T-helper 1 cell (primary cell): ENCODE measurements at places on chromosomes 3 and 15.

- DNase-seq: no peak
Measured at GRCh38 chr3:147371771-147372340, 34.5 kb downstream of the ZIC4 start.

DNA sequence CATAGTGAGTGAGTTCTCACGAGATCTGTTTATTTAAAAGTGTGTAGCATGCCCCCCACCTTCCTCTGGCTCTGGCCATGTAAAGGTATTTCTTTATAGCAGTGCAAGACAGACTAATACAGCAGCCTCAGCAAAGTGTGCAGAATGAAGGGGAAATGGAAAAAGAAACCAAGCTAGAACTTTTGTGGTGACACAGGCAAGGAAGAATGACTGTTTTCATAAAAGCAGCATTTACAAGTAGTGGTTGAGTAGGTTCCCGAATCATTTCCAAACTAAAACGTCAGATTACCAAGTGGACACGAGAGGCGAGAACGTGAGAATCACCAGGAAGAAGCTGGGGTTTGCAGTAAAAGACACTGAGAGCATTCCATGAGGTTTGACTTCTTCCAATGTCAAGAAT, 100.2 kb upstream of the AKAP13 start:
- no peak for DNase-seq

DNA sequence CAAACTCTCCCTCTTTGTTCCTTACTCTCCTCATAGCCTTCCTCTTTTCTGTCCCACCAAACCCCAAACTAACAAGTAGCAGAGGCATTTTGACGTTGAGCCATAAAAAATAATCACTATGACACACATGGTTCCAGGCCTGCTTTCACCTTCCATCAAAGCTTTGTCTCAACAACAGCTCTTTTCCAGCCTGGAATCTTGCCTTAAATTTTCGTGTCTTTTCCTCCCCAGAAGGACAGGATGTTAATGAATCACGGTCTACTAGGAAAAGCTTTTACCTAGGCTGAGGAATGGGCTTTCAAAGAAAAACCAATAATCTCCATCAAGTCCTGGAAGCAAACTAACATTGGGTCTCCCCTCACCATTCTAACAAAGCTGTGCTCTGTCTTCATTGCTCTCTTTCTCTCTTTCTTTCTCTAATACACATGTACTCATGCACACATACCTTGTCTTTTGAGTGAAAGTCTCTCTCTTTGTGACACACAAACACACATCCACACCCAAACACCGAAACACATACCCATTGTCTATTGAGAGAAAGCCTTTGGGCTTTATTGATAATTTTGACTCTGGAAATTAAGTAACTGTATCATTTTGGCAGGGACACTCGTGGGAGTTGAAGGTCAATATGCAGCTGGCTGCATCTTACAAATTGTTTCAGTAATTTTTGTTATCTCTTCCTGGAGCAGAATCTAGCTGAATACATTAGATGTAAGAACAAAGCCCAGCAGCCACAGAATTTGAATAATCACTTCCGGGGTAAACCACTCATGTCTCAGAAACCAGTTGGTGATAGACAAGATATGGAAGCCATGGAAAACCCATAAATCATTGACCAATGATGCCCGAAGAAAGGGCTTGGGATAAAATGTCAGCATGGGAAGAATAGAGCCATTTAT, 107.4 kb upstream of the SLC4A7 start:
- DNase-seq: no peak

- DNase-seq: peak; percentile 8
Measured at GRCh38 chr3:72177075-72178050, 392.4 kb upstream of the PROK2 start.

DNA sequence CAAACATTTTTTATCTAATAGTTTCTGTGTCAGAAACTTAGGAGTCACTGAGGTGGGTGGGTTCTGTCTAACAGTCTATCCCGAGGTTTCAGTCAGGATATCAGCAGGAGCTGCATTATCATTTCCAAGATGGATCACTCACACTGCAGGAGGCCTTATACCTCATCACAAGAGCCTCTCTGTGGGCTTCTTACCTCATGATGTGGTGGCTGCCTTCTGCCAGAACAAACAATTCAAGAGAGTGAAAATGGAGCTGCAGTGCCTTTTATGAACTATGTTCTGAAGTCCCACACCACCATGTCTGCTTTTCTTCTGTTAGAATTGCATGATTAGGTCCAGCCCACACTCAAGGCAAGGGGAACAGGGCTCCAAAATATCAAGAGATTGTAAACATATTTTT, 27.9 kb downstream of the RFX7 start:
- DNase-seq: no peak

DNA sequence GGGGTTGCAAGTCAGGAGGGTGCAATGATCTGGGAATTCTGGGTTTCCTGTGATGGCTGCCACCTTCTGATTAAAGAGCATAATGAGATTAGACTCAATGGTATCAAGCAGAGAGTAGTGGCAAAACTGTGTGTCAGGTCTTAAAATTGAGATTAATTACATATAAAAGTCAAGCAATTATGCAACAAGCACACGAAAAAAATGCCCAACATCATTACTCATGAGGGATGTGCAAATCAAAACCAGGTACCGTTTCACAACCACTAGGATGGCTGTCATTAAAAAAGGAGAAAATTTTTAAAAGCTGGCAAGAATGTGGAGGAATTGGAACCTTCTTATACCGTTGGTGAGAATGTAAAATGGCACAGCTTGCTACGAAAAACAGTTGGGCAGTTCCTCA, 205.0 kb downstream of the OSBPL10 start:
- no peak for DNase-seq

DNA sequence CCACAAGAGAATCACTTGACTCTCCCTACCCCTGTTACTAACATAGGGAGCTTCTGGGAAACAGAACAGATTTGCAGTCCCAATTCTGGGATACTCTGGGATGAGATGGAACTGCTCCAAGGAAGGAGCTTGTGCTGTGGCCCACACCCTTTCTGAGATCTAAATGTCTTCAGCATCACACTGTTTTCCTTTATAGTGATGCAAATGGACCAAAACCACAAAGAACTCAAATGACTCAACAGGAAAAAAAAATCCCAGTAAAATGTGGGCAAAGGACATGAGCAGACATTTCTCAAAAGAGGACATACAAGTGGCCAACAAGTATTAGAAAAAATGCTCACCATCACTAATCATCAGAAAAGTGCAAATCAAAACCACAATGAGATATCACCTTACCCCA, 155.6 kb downstream of the NECTIN3 start:
- no peak for DNase-seq

GRCh38 chr3:13716540-13717221, 163.2 kb downstream of the WNT7A start:
- DNase-seq: no peak
